Esophagus muscularis mucosa (tissue), 4 donors: ENCODE measurements at places on chromosomes 4 and X. TPM values are rescaled to one million over a fixed set of nuclear protein-coding genes. Genes with fewer than 3 reads are reported as not detected.

GRCh38 chr4:128512161-128512560, 224.5 kb upstream of the PGRMC2 start:
- H3K4me3 ChIP-seq = no peak overlapping the region
- H3K27me3 ChIP-seq = no peaks in the 10 kb centered on the region
- DNase-seq = no peak
- no peak overlapping the region for H3K27ac ChIP-seq
- no peaks in the 10 kb centered on the region for H3K36me3 ChIP-seq

DNA sequence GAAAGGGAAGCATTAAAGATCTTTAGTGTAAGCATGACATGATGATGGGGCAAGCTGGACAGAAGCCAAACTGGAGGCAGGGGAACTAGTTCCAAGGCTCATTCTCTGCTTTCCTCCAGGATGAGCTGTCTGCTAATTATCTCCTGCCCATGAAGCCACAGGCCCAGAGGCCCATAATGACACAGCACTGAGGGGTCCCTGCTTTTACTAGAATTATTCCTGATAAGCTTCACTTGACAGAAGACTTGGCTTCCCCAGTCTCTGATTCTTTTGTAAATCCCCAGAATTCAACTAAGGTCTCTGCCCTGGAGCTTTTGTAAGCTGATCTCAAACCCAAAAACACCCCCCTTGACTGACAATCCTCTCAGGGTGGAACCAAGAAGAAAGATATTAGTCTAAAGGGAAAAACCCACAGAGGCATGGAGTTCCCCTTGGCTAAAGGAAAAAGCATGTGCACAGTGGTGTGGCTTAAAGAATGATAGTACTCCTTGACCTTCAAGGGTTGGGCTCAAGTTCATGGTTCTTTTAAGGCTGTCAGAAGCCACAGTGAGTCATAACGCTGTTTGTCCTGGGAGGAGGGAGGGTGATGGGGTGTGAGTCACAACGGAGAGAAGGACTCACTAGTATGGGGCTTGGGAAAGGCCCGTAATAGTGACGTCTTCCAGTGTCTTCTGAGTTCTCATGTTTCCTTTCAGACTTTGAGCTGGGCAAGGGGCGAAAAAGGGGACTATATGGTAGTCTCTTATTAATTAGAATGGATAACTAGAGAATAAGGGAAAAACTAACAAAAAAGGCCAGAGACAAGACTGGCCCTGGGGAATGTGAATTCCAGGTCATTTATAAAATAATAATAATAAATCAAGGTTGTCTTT, 146.0 kb upstream of the CPEB2 start:
- no peak for DNase-seq
- peaks cover 32% of the 10 kb centered on the region for H3K4me1 ChIP-seq
- no peaks in the 10 kb centered on the region for H3K36me3 ChIP-seq
- H3K27me3 ChIP-seq = no peaks in the 10 kb centered on the region

GRCh38 chr4:55133951-55134350, 8.6 kb upstream of the KDR start:
- no peak overlapping the region for H3K27ac ChIP-seq
- DNase-seq = no peak
- H3K36me3 ChIP-seq = no peaks in the 10 kb centered on the region
- H3K4me3 ChIP-seq = no peak overlapping the region
- no peaks in the 10 kb centered on the region for H3K4me1 ChIP-seq

GRCh38 chr4:9877123-9877522, 95.7 kb downstream of the DRD5 start:
- H3K27me3 ChIP-seq = no peaks in the 10 kb centered on the region
- DNase-seq = no peak
- H3K27ac ChIP-seq = no peak overlapping the region

DNA sequence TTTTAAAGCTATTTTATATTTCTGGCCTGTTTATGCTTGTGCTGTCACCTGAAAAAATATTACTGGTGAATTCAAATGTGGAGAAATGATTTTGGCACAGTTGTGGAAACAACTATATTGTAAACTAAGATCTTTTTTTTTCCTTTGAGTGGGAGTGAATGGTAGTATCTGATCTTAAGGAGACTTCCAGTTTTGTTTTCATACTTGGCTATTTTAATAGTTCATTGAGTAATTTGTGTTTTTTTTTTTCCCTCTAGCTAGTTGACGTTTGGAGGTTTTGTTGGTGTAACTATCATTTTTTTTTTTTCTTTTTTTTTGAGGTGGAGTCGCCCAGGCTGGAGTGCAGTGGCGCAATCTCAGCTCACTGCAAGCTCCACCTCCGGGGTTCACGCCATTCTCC, 10.5 kb downstream of the STAG2 start:
- H3K36me3 ChIP-seq = no peaks in the 10 kb centered on the region
- H3K27me3 ChIP-seq = no peaks in the 10 kb centered on the region
- H3K4me1 ChIP-seq = peaks cover 9% of the 10 kb centered on the region

GRCh38 chr4:24605216-24605615, 20.9 kb upstream of the DHX15 start:
- no peak for DNase-seq
- H3K27ac ChIP-seq = no peak overlapping the region
- H3K4me1 ChIP-seq = no peaks in the 10 kb centered on the region
- no peak overlapping the region for H3K4me3 ChIP-seq
- H3K27me3 ChIP-seq = no peaks in the 10 kb centered on the region

ATOH1 gene
- not detected for total RNA-seq
